ENCODE measurements at places on chromosomes 5 and 9.

GRCh38 chr5:154101184-154101583 is 62.4 kb downstream of the MFAP3 start:
- no peak for DNase-seq

DNA sequence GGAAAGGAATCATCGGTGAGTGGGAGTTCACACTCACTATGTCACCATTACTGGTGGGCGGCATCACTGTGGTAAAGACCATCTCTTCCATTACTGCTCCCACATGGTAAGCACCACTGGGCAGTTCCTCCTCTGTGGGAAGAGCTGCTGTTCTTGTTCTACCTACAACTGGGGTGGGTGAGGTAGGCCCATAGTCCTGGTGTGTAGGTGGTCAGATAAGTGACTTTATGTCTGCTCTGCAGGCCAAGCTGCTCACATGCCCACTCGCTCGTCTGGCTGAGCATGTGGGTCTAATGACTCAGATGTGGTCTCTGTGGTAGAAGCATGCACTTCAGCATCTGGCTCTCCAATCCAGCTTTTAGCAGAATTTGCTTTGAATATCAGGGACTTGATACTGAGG is 82.9 kb downstream of the TMEM215 start:
- no peak for DNase-seq

DNA sequence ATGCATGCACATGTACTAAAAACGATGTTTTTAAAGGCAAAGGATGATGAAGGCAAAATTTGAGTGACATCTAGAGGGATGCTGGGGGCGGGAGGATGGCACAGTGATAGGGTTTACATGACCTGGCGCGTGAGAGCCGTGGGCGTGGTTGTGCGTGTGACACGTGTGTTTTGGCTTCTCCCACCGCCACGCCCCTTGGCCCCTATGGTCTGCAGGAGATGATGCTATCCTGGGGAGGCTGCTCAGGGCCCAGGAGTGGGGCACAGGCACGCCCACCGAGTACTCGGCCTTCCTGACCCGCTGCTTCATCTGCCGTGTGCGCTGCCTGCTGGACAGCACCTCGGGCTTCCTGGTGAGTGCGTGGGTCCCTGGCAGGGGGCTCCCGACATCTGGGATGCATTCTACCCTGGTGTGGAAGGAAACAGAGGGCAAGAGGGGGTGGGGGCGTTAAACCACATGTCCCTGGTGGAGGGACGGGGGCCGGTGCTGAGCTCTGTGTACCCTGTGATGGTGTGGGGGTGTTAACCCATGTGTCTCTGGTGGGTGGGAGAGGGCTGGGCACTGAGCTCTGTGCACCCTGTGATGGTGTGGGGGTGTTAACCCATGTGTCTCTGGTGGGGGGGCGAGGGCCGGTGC is 19.2 kb upstream of the EXOC3 start:
- no peak for DNase-seq

GRCh38 chr5:56550227-56550626 is 265.1 kb upstream of the MAP3K1 start:
- DNase-seq: no peak

DNA sequence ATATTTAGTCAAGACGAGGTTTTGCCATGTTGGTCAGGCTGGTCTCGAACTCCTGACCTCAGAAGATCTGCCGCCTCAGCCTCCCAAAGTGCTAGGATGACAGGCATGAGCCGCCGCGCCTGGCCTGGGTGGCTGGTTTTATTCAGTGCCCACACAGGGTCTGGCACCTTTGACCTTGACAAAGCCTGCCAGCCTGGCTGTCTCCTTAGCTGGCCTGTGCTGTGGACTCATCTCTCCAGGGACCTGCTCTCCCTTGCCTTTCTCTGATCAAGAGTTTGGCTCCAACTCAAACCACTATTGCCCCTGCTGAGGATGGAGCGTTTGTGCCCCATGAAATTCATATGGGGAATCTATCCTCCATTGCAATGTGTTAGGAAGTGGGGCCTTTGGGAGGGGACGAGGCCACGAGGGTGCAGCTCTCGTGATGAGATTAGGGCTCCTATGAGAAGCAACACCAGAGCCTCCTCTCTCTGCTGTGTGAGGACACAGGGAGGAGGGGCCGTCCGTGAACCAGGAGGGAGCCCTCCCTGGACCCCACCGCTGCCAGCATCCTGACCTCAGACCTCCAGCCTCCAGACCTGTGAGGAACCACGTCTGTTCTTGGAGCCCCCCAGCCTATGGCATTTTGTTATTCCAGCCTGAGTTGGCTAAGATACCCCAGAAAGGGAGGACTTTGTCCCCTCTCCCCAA is 45.0 kb downstream of the MRPL36 start:
- DNase-seq: no peak

- no peak for DNase-seq
Measured at GRCh38 chr5:178496642-178497041, 93.6 kb downstream of the COL23A1 start.

GRCh38 chr5:57880216-57880615 is 397.6 kb upstream of the ACTBL2 start:
- DNase-seq: no peak

- DNase-seq: no peak
Measured at GRCh38 chr5:94872526-94872925, 254.1 kb downstream of the SLF1 start.

- DNase-seq: no peak
Measured at GRCh38 chr5:39422036-39422606, 2.7 kb downstream of the DAB2 start.

GRCh38 chr9:38371495-38371894 is 21.0 kb upstream of the ALDH1B1 start:
- DNase-seq: no peak

- peak; percentile 54 for DNase-seq
Measured at GRCh38 chr9:75903785-75904360, 13.4 kb downstream of the PCSK5 start.

DNA sequence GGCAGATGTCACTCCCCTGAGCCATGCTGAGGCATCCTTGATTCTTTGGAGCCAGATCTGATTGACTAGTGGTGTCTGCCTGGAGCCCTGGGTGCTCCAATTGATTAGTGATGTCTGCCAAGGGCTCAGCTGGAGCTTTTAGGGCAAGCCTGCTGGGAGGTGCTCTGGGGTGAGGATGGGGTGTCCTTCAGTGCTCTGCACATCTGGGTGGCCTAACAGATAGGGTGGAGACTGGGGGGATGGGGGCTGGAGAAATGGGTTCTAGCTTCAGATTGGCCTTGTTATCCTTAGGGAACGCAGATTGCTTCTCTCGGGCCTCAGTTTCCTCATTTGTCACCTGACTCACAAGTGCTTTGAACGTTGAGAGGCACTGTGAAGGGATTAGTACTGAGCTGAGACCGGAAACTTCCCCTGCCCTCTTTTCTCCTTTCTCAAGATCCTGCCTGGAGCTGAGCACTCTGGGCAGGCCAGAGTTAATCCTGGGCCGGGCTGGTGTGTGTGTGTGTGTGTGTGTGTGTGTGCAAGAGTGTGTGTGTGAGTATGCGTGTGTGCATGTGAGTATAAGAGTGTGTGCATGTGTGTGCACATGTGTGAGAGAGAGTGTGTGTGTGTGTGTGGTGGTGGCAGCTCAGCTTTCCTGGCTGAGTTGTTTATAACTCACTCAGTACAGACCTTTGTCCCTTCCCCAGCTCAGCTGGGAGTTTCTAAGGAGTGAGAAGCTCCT is 5.6 kb upstream of the IER5L start:
- DNase-seq: no peak
